Stimulated activated CD4-positive, alpha-beta T cell treated with anti-CD3 and anti-CD28 coated beads, TNF-alpha, amount 100 ng/mL, for 1 hour (primary cell): ENCODE measurements at places on chromosomes 2 and 18.

DNA sequence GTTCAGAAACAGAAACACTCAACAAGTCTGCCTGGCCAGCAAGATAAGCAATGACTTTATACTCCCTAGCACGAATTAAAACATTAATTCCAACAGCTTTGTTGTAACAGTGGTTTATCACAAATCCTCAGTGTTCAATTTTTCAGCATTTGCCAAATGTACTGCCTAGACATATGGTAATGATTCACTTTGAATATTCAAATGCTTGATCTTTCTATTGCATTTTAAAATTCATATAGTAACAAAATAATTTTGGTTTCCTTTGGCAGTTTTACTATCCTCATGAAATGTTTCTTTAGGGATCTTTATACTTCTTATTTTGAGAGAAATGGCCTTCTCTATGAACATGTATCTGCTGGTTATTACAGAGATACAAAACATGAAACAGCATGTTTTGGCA is 851.8 kb upstream of the NXPH2 start:
- DNase-seq = no peak

DNA sequence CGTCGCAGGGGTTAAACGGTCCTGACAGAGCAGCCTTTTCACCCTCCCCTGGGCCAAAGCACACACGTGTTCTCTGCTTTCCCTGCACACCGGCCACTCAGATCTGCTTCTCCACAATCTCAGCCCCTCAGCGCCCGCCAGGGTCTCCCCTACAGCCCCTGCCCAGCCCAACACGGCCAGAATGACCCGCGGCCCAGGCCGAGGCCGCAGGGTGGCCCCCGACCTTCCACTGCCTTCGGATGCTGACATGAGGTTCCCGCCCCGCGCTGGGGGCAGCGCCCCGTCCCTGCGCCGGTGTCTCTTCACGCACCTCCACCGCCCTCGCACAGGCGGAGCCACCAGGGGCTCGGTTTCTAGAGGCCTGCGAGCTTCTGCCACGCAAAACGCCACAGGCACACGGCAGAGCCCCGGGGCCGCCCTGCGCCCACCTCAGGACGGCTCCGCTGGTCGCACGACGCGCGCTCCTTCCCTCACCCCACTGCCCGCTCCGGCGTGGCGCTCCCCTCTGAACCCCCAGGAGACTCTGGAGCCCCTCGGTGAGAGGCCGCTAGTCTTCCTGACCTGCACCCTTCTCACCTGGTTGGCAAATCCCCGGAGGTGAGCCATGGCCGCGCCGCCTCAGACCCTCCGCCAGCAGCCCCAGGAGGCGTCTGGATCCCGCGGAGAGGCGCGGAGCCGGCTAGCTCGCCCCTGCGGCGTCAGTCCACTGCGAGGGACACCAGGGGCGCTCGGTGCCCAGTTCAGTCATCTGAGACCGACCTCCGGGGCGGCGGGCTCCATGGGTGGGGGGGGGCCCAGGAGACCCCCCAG is 749 bp downstream of the STK25 start:
- DNase-seq = no peak

GRCh38 chr2:138814123-138814898 is 34.1 kb upstream of the NXPH2 start:
- no peak for DNase-seq

DNA sequence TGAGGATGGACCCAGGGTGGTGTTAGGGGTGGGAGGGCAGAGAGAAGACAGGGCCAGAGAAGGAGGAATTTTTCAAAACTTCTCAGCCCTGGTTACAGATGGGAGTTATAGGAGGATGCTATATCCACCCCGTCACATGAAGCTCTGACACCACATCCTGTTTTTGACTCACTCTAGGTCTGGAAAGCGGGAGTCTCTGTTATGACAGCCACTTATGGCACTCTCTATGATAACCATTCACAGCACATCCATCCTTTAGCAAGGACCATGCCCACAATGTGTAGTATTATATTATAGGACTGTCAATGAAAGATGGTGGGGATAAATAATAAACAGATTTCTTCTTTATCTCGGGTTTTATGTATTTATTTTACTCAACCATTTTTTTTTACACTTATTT is 461.2 kb downstream of the CDH2 start:
- no peak for DNase-seq

GRCh38 chr2:63300835-63301234 is 250.2 kb downstream of the OTX1 start:
- DNase-seq = no peak

GRCh38 chr2:134220344-134220974 is 33.4 kb upstream of the MGAT5 start:
- DNase-seq = no peak

- no peak for DNase-seq
Observed at GRCh38 chr2:199462347-199462955, 4.7 kb upstream of the SATB2 start.

GRCh38 chr2:105660489-105660888 is 84.2 kb upstream of the NCK2 start:
- no peak for DNase-seq

DNA sequence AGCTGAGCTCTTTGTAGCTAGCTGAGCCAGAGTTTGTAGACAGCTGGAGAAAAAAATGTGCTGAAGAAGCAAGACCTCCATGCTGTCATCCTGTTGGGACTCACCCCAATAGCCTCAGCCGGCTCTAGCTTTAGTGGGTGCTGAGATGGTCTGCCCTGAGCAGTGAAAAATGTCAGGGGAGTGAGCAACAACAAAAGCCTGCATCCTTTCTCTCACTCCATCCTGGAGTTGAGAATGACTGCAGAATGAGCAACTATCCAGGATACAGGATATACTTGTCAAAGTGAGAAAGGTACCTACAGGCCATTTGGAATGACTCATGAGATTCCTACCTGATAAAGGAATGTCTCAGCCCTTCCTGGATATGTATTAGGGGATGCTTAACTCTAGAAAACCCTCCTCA is 146.1 kb upstream of the DLX2 start:
- DNase-seq = no peak

DNA sequence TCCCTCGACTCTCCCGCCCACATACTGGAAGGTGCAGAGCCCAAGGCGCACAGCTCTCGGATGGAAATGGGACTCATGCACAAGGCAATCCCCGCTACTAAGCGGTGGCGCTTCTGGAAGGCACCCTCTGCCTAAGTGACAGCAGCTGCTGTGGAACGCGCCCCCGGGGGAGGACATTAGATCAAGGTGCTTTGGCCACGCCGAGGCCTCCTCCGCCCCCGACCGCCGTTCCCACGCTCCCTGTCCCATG is 202 bp downstream of the MCEE start:
- no peak for DNase-seq

- DNase-seq = no peak
Observed at GRCh38 chr2:188414411-188414810, 122.7 kb downstream of the GULP1 start.

DNA sequence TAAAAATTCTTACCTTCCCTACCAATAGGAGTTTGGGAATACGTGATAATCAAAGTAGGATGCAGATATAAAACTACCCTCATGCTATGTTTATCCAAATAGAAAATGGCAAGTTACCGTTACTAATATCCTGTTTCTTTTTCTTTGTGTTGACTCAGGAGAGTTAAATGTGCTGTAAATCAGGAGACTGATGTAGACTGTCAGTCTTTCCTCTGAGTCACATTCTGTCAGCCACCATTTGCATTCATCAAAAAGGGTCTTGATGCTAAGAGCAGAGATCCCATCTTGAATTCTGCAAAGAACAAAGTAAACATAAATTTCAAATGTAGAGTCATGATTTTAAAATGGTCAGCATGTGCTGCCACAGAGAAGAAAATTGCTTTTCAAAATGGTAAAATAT is 712.8 kb downstream of the SOCS6 start:
- no peak for DNase-seq

DNA sequence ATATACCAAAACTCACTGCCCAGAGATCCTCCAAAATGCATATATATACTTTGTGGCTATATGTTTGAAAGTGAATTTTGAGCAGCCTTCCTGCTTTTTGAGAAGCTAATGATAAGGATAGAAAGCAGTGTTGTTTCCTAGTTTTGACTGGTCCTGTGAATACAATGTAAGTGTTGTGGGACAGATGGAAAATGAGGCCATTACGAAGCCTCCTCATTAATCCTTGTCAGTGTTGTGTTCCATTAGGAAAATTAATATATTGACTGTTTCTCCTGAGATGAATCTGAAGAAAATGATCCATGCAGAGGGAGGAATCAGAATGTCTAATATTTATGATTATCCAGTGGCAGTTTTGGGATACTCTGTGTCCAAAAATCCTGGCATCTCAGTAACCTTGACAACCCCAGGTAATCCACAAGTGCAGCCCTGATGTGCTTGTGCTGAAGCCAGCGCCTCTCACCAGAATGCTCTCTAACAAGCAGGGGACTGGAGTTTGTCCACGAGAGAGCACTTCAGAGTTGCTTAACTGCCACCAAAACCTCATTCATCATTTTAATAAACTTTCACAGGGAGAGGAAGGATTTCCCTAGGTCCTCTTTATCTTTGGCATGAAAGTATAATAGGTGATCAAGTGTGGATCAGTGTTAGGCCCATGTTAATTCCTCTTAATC is 418.6 kb downstream of the CMPK2 start:
- no peak for DNase-seq

GRCh38 chr2:66948234-66948633 is 448.9 kb upstream of the ETAA1 start:
- no peak for DNase-seq

DNA sequence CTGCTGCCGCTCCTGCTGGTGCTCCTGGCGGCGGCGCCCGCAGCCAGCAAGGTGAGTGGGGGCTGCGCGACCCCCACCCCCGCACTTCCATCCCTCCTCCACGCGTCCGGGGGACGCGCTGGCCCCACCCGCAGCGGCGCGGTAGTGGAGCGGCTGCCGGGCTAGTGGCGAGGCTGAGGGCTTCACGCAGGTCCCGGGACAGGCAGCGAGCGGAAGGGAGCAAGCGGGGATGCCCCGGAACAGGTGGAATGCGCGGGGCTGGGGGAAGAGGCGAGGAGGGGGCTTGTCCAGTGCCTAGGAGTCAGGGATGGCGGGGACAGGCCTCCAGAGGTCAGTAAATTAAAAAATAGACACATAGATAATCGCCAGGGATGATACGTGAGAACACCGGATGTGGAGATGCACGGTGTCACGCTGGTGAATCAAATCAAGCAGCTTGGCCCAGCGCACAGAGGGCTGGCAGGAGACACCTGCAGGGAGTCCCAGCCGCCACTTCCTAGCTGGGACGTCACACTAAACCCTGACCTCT is 403 bp downstream of the COL4A3 start:
- no peak for DNase-seq

DNA sequence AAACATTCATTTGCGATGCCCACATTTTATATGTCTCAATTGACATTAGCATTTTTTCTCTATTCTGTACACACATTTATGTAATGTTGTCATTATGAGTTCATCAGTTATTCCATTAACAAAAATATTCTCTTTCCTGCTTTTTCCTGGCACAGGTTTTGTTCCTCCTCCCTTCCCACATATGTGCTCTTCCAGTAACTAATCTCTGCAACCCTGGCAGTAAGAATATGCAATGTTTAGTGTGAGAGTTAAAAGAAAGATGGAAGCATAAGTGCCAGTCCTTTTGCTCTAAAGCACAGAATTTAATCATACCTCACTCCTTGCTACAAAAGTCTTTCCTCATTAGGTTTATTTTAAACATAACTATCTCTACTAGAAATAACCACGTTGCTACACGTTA is 155.8 kb upstream of the ERBB4 start:
- DNase-seq = no peak

DNA sequence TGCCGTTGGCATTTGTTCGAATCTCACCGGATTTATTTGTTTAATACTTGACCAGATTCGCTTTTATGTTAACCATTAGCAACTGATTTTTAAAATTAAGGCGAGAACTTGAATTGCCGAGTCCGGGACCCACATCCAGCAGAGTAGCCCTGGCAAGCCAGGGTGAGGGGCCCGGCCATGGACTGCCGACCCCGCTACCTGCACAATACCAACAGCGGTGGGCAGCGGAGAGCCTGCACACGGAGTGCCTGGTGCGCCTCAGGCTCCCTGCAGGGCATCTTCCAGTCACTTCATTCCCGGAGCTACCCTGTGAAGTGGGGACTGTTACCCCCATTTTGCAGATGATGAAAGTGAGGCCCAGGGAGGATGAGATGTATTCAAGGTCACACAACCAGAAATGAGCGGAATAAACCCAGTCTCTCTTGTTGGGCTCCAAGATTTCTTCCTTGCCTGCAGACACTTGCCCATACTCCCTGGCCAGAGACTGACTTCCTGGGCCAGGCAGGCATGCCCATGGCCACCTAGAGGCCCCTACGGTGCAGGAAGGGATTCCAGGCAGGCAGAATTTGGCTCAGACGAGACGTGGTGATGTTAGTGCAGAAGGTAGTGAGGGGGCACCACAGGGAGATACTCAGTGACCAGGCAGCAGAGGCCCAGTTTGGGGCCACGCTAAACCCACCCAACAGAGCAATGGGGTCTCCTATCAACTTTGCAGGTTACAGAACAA is 2.9 kb downstream of the FBLN7 start:
- DNase-seq = no peak

GRCh38 chr2:110773401-110773921 is 41.1 kb downstream of the ACOXL start:
- no peak for DNase-seq

DNA sequence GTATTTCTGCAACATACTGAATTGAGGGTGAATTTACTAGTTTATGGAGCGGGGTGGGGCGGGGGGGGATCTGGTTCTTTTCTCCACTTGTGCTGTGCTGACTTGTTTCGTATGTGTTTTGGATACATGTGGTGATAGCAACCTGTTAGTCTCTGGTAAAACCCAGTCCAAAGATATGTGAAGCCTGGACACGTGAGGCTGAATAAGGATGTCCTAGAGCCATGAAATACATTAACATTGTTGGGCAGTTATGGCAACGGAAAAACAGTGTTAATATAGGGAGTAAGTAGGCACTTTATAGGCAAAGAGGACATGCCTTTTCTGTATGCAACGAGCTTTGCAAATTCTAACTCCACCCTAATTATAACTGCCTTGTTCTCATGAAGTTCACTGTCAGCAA is 42.1 kb upstream of the NEMP2 start:
- no peak for DNase-seq

DNA sequence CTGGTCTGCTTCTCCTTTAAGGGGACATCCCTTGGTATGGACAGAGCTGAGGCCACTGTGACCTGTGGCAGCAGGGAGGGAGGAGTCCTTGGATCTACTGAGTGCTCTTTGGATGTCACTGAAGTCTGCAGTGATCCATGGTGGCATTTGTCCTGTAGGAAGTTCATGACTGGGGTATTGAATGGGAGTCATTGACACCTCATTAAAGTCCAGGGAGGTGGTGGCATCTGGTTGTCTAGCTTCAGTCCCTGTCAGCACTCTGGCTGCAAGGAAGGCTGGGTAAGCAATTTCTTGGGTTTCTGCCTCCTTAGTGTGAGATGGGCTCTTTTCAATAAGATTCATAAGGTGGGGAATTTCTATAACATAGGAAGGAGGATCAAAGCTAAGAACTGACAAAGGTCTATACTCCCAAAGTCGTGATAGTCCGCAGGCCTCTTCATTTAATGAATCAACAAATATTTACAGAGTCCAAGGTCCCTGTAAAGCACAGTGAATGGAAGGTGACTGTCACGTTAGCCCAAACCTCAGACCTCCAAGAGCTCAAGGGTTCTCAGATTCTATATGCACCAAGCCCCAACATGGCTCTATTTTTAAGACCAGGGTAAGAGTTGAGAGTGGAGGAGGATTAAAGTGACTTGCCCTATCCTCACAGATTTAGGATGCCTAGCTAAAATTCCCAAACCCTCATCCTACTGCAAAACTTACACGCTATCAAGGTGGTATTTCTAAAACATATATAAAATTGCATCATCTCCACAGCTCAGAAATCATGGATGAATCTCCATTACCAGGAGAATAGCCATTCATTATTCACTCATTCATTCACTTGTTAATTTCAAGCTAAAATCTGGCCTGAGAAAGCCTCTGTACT is 40.2 kb downstream of the THNSL2 start:
- DNase-seq = no peak

GRCh38 chr2:183347969-183348368 is 223.7 kb downstream of the NUP35 start:
- no peak for DNase-seq
